ENCODE measurements at places on chromosomes 7 and 10. TPM values are rescaled to one million over a fixed set of nuclear protein-coding genes. Genes with fewer than 3 reads are reported as not detected.

Gene NUTM2E
- total RNA-seq: under 0.01 TPM

Gene ITGA8
- total RNA-seq: under 0.01 TPM

Gene XRCC2
- 4.4 TPM for total RNA-seq

Gene TMEM229A
- not detected for total RNA-seq

All from epithelial cell of umbilical artery (primary cell).